Common myeloid progenitor, CD34-positive (primary cell): ENCODE measurements at places on chromosomes 4 and X.

DNA sequence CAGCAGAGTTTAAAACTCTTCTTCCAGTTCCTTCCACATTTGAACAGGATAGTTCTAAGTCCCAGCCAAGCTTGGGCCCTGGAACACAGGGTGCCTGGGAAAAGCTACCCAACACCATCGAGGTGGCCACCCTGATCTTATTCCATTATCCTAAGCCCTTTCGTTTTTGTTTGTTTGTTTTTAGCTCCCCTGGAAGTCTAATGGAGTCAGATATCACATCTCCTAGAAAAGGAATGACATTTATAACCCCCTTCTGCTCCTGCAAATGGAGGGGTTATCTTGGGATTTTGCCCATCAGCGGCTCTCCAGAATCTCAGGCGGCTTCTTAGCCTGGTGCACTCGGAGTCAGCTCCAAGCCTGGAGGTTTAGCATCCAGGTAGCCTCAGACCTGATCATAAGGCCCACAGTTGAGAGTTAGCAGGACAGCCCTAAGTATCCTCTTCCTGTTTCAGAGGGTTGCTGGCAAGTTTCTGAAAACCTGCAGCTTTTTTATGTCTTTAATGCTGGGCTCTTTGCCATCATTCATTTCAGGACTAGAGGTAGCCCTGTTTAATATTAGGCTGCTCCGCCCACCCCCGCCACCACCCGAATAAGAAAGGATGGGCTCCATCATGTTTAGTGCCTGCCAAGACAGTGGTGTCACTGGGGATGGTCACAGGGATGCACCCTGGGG, 230.0 kb upstream of the LNX1 start:
- no peak for DNase-seq

DNA sequence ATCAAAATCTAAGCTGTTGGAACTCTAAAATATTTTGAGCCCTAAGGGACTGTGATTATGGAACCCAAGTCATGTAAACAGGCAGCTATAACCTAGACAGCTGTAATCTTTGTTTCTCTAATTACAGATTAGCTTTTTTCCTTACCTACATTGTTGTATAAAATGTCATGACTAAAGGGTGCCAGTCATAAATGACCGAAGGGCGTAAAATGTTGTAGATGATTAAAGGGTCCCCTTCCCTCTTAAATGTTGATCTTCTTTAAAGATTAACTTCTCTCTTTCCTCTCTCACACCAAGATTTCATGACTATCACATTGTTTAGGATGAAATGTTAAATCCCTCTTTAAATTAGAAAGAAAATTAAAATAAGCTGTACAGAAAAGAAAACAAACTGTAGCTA, 659.4 kb upstream of the NR3C2 start:
- DNase-seq = no peak

DNA sequence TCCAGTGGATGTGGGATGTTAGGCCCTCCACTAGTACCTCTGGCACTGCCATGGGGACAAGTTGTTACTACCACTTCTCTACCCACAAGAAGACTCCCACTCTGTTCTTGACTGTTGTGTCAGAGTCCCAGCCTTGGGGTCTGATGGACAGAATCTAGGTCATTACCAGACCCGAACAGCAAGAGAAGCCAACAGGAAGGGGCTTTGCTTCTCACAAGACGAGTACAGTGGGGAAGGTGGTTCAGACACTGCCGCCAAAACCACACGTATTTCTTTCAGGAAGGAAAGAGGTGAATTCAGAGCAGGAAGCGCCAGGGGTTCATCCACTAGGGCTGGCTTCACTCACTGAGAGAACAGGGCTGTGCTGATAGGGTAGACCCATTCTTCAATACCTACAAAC, 161.3 kb upstream of the KIT start:
- DNase-seq = peak; percentile 61

DNA sequence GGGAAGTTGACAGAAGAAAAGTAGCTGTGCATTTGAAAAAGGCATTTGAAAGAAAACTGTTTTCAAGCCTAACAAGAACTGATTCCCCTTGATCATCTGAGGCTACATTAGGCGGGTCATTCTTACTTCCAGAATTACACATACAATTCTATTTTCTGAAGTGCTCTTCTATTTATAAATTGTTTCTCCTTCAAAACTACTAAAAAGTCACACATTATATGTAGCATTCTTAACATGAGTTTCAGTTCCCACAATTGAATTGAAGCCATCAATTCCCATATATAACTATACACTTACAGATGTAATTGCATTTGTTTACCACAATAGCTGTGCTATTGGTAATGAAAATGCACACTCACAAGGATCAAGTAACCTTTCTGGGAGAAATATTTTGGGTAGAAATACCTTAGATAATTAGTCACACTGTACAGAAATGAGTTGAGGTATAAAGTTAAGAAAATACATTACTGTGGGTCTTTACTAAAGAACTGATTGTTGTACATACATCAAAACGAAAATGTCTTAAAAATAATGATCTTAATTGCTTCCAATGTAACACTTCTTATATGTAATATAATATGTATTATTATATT, 1688.0 kb upstream of the AGA start:
- no peak for DNase-seq
